ENCODE measurements at places on chromosomes 2 and 18.

GRCh38 chr2:10389573-10389972 lies 58.6 kb downstream of the ODC1 start:
- no peak for DNase-seq

DNA sequence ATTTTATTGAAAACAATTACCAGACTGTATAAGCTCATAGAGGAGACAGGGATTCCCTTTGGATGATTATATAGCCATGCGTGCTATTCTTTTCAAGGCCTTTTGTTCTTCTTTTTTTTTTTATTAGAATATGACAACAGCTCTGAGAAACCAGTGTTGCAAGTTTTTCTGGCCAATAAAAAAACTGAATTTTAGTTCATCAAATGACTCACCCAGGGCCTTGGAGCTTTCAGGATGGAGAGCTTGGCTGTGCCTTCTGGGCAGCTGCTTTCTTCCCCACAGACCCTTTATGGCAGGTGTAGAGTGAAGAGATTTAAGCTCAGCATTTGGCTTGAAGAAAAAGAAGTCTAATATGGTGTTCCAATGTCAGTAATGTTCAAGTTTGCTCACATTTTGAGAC lies 497.9 kb upstream of the FANCL start:
- no peak for DNase-seq

GRCh38 chr2:108612153-108612513 lies 77.9 kb downstream of the LIMS1 start:
- no peak for DNase-seq

GRCh38 chr18:47773931-47774330 lies 156.5 kb downstream of the SMAD2 start:
- DNase-seq, result no peak

- peak; percentile 84 for DNase-seq
Observed at GRCh38 chr2:223970343-223971128, 13.3 kb downstream of the MRPL44 start.

GRCh38 chr2:64202206-64202845 lies 58.1 kb upstream of the PELI1 start:
- no peak for DNase-seq

GRCh38 chr2:239595726-239596125 lies 194.9 kb upstream of the HDAC4 start:
- DNase-seq, result no peak

DNA sequence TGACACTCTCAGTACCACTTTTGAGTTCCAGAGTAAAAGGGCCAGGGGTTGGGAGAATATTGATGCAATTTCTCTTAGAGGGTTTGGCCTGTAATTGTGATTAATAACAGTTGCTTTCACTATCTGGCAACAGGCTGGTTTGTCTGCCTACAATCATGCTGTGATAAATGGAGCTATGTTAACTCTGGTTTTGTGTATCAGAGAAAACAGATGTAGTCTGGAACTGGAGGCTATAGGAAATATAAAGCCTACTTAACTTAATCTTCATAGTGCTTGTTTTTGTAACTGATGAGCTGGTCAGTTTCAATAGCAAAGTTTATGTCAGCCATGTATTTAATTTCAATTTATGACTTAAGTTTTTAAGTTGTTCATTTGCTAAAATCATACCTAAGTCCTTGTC lies 138.0 kb downstream of the AGPS start:
- DNase-seq, result no peak

GRCh38 chr2:143649226-143649740 lies 520.1 kb downstream of the ARHGAP15 start:
- no peak for DNase-seq
